ENCODE measurements at places on chromosomes 13 and 19.
A peak's percentile ranks its signal among the peaks of the same experiment; 100 is the strongest.

GRCh38 chr19:48635263-48635965 lies 1.8 kb downstream of the DBP start:
- peak; percentile 90 for DNase-seq

DNA sequence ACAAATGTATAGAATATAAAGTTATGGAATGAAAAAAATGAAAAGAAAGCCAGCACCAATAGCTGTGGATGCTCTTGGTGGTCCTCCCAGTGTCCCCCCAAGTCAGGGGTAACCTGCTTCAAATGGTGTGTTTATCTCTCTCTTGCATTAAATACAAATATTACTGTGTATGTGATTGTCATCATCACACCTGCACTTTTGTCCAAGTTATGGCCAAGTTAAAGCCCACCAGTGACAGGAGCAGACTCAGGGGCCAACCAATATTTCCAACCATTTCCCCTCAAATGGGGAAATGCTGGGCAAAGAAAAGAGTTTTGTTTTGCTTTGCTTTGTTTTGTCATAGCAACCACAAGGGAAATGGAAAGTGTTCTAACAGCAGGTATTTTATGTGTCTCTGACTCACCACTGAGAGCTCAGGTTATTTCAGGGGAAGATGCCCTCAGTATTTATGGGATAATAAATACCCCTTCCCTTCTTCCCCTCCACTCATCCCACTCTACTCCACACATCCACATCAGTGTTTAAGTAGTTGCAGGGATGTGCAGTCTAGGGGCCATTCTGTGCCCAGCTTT lies 133.6 kb downstream of the COL4A1 start:
- DNase-seq, result no peak

DNA sequence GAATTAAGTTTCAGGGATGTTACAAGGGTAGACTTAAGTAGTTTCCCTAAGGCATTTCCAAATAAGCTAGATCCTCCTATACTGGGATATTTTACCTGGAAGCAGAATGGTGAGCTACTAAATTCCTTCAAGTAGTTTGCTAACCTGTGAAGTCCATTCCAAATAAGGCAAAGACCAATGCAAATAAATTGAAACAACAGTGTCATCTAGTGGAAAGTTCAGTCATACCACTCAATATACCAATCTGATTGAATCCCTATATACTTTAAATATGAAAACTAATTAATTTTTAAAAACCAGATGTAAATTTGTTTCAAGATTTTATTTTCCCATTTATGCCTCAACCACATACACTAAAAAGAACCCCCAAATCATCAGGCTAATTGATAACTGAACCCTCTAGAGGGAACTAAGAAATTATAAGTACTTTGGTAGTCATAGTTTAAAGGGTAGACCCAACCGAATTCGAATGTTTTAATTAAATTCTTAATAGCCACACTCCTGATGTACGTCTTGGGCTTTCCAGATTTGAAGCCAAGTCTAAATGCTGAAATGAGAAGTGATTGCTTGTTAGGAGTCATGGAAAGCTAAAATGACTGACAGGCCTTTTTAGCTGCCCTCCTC lies 223.7 kb downstream of the TBC1D4 start:
- DNase-seq, result no peak

DNA sequence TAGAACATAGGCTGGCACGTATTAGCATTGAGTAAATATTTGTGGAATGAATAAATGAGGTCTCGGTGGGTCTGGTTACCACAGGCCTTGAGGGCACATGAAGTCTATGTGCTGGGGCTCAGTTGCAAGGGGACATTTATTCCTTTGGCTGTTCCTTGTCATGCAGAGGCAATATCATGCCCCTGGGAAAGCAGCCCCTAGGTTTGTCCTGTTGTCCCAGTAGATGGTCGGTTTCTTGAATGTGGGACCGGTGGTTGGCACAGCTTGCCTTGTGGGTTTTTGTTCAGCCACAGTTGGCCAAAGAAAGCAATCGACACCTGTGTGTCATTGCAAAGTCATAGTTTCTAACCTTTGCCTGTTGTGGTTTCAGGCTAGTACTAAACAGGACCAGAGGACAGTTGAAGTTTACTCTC lies 24.7 kb upstream of the GPR183 start:
- DNase-seq, result no peak
